Right lung (tissue), 10 donors: ENCODE measurements at places on chromosomes 12 and 14.

DNA sequence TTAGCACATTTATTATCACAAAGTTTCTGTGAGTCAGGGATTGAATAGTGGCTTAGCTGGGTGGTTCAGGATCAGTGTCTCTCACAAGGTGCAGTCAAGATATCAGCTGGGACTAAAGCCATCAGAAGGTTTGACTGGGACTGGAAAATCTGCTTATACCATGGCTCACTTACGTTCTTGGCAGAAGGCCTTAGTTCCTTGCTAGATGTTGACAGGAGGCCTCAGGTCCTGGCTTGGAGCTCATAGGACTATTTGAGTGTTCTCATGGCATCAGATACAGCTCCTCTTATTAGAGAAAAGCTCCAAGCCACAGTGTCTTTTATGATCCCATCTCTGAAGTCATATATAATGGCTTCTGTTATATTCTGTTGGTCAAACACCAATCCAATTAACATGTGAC, 127.3 kb downstream of the SLC6A15 start:
- no peak for DNase-seq

DNA sequence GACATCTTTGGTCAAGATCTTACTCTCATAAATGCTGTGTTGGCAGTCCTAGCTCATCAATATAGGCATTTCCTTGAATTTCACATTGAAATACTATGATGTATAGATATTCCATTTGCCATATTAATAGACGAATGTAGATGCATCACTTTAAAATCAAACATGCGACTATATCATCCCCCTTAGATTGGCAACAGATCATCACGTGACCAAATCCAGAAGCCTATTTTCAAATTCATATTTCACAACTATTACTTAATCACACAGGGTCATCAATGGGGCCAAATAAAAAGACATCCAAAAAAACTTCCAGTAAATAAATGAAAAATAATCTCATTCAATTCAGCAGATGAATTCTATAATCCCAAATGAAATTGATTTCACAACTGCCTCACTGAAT, 15.3 kb downstream of the LMO3 start:
- DNase-seq = no peak

- no peak for DNase-seq
Measured at GRCh38 chr12:9381619-9382018, 173.4 kb upstream of the PZP start.

GRCh38 chr14:68651652-68652432, 141.0 kb downstream of the ZFP36L1 start:
- DNase-seq = no peak

- DNase-seq = peak; percentile 24
Measured at GRCh38 chr14:51616724-51617409, 34.8 kb upstream of the FRMD6 start.

DNA sequence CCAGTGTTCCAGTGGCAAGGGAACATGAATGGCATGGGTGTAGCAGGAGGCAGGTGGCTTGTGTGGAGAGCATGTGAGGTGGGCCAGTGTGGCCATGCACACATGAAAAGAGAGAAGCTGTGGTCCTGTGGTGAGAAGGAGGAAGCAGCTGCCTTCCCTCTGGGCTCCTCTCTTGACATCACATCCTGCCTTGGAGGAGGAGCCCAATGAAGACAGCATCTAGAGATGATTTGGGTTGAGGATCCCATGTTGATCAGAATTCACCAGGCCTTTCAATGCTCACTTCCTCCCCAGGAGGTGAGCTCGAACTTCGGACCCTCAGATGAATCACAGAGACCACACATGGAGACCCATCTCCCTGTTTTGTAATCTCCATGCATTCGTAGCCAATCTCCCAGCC, 82.6 kb downstream of the LRRC74A start:
- DNase-seq = no peak

DNA sequence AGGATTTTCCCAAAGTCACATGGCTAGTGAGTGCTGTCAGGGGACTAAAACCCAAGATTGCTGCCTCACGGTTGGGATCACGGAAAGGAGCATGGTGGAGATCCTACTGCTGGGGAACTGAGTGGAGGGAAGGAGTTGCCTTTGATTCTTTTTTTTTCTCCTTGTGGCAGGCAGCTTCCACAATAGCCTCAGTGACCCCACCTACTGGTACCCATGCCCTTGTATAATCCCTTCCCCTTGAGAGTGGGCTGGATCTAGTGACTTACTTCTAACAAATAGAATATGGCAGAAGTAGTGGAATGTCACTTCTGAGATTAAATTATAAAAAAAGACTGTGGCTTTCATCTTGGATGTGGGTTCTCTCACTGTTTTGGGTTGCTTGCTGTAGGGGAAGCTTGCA, 135.7 kb downstream of the DICER1 start:
- no peak for DNase-seq

DNA sequence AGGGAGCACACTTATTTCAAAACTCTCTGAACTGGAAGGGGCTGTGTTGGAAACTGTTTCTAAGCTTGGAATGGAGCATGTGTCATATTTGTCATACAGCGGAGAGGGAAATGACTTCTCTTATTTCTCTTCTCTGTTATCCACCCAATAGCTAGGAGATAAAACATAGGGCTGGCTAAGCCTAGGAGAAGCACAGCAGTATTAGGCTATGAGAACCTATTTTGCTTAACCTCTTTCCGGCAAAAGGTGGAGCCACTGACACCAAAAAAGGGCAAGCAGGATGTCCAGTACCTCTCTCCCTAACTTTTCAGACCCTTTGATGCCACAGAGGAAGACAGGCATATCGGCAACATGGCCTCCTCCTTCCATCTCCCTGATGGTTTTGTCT, 148.3 kb downstream of the CRADD start:
- DNase-seq = no peak

GRCh38 chr14:38727731-38728130, 375.3 kb downstream of the SEC23A start:
- DNase-seq = no peak

- DNase-seq = no peak
Measured at GRCh38 chr12:106304797-106305196, 2.3 kb downstream of the TCP11L2 start.

DNA sequence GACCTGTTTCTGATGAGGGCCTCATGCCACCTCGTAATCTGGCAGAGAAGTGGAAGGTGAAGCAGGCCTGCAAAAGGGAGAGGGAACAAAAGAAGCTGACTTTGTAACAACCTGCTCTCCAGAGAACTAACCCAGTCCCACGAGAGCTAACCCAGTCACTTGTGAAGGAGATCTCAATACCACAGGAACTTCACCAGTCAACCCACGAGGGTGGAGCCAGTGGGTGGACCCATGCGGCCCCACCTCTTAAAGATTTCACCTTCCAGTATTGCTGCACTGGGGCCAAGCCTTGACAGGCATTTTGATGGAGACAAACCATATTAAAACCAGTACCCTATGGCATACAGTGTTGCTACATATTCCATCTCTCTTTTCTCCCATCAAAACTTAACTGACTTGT, 55.1 kb downstream of the SERPINA10 start:
- no peak for DNase-seq

- DNase-seq = no peak
Measured at GRCh38 chr14:67703997-67704396, 2.3 kb downstream of the RDH12 start.

DNA sequence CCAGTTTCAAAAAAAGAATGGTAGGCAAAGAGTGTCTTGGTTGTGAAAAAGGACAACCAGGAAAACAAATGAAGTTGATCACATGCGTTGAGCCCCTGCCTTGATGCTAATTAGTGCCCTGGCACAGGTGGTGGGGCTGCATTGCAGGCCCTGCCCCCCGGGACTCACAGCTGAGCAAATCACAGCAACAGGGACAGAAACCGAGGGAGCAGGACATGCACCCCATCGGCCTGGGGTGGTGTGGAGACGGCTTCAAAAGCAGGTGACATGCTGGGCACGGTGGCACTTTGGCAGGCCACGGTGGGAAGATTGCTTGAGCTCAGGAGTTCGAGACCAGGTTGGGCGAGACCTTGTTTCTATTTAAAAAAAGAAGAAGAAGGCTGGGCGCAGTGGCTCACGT, 1.1 kb upstream of the PAPLN start:
- no peak for DNase-seq

DNA sequence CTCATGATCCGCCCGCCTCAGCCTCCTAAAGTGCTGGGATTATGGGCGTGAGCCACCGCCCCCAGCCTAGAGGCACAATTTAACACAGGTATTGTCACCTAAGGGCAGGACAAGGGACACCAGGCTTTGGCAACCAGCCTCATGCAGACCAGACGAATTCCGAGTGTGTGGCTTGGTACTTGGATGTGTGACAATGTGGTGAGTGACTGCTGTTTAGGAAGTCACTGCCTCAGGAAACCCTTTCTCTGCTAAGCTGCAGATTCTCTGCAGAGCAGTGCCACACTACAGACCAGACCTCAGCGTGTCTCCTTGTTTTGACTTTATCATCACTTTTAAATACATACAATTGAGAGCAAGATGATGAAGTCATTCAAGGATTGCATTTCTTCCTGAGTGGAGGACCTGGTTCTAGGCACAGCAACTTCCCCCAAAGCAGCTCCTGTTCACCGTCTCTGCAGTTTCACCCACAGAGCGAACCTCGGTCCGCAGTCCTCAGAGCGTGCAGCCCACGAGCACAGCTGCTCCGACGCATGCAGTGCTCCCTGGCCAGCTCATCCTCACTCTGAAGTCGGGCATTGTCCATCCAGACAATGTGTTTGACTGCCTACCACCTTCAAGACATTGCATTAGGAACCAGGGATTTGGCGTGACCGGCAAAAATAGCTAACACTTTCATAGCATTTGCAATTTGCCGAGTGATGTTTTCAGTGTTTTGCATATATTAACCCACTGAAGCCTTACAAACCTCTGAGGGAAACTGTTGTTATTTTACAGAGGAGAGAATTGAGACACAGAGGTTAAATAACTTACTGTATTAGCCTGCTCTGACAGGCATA, 235.2 kb downstream of the CHST11 start:
- no peak for DNase-seq
